ENCODE measurements at places on chromosomes 2 and 18. TPM values are rescaled to one million over a fixed set of nuclear protein-coding genes. Genes with fewer than 3 reads are reported as not detected.

The IL1B gene
- total RNA-seq, result not detected

The TTR gene
- total RNA-seq, result not detected

The EVA1A gene
- 110 TPM for total RNA-seq

The VWC2L gene
- not detected for total RNA-seq

The ZBTB7C gene
- under 0.01 TPM for total RNA-seq

The TXNDC2 gene
- not detected for total RNA-seq

The AKAIN1 gene
- not detected for total RNA-seq

The NPPC gene
- not detected for total RNA-seq

The FABP1 gene
- total RNA-seq, result not detected

The MAP3K19 gene
- total RNA-seq, result not detected

The ST3GAL5 gene
- 130 TPM for total RNA-seq

The CAPN14 gene
- total RNA-seq, result 0.34 TPM

The RBM44 gene
- 0.36 TPM for total RNA-seq

The PER2 gene
- total RNA-seq, result 0.73 TPM

The MC4R gene
- total RNA-seq, result 0.77 TPM

The FAM124B gene
- 0.62 TPM for total RNA-seq

The SLC11A1 gene
- total RNA-seq, result under 0.01 TPM

The CFAP210 gene
- not detected for total RNA-seq

The UGT1A4 gene
- not detected for total RNA-seq

The EPHA4 gene
- total RNA-seq, result 36.0 TPM

The CYB5A gene
- total RNA-seq, result 35.0 TPM

The CCNT2 gene
- total RNA-seq, result 35.2 TPM

The SOX11 gene
- under 0.01 TPM for total RNA-seq

The NOSTRIN gene
- not detected for total RNA-seq

The RTTN gene
- 60.3 TPM for total RNA-seq

The IL36A gene
- total RNA-seq, result not detected

The ANKRD44 gene
- total RNA-seq, result 42.5 TPM

The PKDCC gene
- 30.2 TPM for total RNA-seq

The RUFY4 gene
- total RNA-seq, result not detected

The CNRIP1 gene
- 24.0 TPM for total RNA-seq

The CENPA gene
- total RNA-seq, result 22.8 TPM

The TNS1 gene
- 15.1 TPM for total RNA-seq

The C18orf54 gene
- 4.7 TPM for total RNA-seq

The KRTCAP3 gene
- total RNA-seq, result not detected

The E2F6 gene
- total RNA-seq, result 15.5 TPM

The RGPD4 gene
- total RNA-seq, result not detected

The ASPRV1 gene
- total RNA-seq, result 0.34 TPM

The UGT1A5 gene
- not detected for total RNA-seq

Measured in melanocyte of skin (primary cell).